ENCODE measurements at places on chromosomes 13 and 19.

DNA sequence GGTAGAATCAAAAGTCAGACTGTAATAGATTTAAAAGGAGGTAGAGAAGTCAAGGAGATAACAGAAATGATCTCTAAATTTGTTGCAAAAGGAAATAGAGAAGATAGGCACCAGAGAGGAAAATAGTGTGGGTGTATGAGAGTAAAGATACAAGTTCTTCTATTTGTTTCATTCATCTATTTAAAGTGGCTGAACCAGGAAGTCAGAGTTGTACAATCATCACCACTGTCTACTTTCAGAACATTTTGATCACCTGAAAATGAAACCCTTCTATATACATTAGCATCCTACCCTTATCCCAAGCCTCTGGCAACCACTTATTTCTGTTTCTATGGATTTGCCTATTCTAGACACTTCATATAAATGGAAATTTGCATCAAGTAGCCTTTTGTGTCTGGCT lies 36.7 kb downstream of the INTS6 start:
- no peak for DNase-seq

- no peak for DNase-seq
These were observed 203.4 kb downstream of the NDFIP2 start for GRCh38 chr13:79684371-79684770.

DNA sequence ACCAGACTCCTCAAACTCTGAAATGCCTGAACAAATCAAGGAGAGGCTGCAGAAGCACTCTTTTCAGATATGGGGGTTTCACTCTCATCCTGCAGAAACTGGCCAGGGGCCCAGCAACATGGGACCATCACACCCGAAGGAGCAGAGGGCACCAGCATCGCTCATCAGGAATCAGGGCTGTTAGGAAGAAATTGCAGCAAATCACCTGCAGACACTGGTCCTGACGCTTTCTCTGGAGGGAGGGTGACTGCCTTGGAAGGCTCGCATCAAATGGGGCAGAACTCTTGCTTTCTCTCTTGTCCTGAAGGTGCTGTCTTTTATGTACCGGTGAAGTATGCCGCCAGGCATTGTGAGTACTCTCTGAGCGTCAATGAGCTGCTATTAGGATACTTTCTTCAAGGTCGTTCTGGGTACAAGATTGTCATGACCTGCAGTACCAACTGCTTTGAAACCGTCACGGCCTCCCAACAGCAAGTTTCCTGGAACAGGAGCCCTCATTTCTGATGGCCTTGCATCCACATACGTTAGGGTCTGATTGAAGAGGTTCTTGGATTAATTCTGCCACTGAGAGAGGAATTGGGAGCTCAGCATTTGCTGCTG lies 155.7 kb upstream of the SOX1 start:
- no peak for DNase-seq

DNA sequence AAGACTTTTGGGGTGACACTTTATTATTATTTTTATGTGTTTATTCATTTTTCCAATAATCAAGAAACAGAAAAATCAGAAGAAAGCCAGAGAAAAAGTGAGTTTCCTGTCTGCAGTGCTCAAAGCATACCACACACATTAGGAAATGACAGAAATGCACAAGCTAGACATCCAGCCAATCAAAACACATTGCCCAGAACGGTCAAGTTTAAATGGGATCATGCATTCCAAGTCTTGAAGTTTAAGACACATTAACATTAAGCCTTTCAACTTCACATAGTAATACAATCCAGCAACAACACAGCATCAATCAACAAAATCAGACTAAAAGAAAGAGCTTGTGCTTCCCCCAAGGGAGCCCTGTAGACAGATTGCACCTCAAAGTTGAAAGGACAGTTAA lies 28.7 kb upstream of the MEDAG start:
- DNase-seq: no peak

GRCh38 chr13:32257649-32258048 lies 57.5 kb downstream of the ZAR1L start:
- no peak for DNase-seq

DNA sequence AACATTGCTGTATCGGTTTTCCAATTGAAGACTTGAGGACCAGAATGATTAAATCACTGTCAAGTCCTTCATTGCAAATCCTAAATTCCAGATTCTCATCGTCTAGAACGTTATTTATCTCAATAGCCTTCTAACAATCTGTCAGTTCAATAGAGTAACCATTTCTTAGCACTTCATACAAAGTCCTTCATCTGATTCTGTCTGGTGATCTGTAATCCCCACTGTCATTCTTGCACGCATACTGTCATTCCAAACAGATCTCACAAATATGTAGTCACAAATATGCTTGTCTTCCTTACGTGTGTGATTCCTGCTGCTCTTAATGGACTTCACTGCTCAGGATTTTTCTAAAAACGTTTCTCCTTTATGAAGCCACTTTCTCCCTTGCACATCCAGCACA lies 1197.5 kb downstream of the EFNB2 start:
- no peak for DNase-seq

GRCh38 chr13:65868099-65868498 lies 1362.0 kb downstream of the PCDH9 start:
- DNase-seq: no peak

DNA sequence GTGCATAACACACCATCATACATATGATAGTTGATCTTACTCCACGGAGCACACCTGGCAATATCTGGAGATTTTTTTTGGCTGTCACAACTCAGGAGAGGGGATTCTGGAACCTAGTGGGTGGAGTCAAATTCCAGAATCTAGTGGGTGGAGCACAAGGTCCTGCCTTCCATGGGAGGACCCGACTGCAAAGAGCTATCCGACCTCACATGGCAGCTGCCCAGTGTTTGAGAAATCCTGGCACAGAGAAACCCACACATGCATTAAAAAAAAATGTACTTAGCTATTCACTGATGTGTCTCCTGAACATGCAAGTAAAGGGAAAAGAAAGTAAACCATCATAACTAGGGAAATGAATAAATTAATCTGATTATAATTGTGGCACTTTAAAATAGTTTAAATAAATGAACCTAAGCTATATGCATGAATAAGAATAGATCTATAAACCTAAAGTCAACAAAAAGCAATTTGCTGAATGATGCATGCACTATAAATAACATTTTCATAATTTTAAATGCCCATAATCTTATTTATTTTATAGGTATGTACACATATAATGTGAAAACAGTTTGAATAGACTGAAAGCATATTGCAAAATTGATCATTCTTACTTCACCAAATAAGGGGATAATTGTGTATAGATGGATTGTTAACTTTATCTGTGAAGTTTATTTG lies 300.3 kb downstream of the MYO16 start:
- DNase-seq: no peak

DNA sequence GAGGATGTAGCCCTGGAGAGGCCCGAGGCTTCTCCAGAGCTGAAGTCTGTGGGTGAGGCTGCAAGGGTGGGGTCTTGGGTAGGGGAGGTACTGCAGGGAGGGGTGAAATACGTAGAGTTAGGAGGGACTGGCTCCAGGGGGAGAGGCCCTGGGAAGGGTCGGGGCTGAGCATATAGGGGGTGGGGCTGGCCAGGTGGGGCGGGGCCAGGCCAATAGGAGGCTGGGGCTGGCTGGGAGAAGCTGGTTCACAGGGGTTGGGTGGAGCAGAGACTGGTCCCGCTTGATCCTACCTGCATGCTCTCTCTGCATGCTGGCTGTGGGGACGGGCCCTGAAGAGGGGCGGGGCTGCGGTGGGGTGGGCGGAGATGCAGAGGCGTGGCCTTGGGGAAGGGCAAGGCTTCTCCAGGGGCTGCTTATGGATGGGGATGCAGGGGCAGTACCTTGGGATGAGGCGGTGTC lies 51.9 kb downstream of the CELF5 start:
- no peak for DNase-seq

DNA sequence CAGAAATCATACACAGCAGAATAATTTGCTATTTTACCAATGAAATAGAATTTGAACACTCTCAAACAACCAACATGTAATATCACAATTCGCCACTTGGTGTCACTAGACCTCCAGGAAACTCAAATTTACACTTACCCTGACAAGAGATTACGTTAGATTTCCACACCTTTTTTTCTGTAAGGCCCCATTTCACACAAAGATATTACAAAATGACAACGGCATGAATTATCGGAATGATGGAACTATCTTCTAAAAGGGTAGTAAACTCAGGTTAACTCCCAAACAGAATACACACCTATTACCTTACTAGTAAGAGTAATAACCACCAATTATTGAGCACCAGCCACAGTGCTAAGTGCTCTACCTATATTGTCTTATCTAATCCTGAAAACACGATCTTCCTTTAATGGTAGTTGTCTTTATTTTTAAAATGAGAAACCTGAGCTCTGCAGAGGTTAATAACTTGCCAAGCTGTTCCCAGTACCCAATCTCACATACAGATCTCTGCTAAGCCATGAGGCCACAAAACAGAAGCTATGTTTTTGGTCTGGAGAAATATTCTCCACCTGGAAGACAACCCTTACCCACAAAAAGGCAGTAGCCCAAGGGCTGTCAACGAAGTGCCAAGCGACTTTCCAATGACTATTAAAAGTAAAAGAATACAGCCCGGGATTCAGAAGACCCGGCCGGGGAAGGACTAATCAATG lies 152.4 kb downstream of the DCLK1 start:
- DNase-seq: no peak

GRCh38 chr13:29761160-29761559 lies 89.3 kb downstream of the UBL3 start:
- DNase-seq: no peak

DNA sequence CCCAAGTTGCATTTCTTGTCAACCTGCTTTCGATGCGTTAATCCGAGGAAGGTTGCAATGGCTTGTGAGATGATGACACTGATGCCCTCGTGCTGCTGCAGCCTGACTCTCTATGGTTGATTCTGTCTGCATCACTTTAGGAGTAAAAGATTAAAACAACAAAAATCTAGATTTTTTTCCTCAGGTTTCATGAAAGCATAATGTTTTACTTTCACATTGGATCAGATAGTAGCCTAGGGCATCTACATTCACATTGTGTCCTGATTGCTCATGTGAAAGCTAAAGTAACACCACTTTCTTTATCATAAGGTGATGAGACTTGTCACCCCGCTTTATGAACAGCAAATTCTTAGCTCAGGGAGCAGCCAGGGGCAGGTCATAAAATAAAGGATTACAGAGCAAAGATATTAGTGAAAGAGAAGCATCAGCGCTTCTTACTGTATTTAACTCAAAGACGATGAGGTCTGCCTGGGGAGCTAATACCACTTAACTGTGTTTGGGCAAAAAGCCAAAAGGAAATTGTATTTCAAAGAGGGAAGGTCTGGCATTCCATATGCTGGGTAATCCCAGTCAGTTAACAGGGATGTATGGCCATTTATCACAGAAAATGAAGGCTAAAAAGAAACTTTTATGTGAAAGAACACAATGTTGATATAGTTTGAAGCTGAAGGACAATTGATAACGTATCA lies 270.5 kb downstream of the GPC6 start:
- DNase-seq: peak; percentile 22

DNA sequence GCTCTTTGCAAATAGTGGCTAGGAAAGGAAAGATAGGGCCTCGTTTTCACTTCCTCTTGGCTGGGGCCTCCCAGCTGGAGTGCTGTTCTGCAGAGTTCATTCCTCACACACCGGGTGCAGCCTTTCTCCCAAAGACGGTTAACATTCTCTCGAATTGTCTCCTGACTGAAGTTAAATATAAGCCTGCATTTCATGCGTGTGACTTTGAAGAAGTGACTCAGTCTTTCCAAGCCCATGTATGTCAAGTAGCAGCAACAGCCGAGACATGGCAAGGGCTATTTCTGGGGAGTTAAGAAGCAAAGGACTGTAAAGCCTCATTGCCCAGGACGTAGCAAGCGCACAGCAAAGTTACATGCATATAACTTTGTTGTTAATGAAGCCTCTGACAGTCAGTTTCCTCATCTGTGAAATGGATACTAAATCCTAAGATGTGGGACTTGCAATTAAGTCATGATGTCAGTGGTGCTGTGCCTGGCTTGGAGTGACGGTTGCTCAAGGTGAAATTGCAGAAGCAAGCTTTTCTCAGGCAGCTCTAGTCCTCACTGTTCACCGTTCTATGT lies 502.4 kb downstream of the MYO16 start:
- peak; percentile 9 for DNase-seq

DNA sequence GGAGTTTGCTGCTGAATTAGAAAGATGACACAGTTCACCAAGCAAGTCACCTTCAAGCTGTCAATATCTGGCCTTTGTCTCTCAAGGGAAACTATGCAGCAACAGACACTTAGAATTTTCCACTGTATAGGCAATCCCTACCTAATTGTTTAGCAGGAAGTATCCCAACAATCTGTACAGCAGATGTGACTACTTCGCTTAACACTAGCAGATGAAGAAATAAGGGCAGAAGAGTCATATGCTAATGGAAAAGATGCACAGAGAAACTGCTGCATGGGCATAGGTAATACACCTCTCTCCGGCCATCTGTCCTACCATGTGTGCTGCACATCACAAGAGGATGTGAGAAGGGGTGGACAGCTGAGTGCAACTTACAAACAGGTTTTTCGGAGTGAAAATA lies 851.2 kb downstream of the PCDH9 start:
- no peak for DNase-seq

DNA sequence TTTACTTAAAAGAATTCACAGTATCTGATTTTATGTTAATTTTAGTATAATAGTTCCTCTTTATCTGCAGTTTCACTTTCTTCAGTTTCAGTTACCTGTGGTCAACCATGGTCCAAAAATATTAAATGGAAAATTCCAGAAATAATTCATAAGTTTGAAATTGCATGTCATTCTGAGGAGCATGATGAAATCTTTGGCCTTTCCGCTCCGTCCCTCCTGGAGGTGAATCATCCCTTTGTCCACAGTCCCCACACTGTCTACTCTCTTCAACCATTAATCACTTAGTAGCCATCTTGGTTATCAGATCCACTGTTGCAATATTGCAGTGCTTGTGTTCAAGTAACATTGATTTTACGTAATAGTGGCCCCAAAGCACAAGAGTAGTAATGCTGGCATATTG lies 26.9 kb downstream of the SLITRK6 start:
- no peak for DNase-seq

DNA sequence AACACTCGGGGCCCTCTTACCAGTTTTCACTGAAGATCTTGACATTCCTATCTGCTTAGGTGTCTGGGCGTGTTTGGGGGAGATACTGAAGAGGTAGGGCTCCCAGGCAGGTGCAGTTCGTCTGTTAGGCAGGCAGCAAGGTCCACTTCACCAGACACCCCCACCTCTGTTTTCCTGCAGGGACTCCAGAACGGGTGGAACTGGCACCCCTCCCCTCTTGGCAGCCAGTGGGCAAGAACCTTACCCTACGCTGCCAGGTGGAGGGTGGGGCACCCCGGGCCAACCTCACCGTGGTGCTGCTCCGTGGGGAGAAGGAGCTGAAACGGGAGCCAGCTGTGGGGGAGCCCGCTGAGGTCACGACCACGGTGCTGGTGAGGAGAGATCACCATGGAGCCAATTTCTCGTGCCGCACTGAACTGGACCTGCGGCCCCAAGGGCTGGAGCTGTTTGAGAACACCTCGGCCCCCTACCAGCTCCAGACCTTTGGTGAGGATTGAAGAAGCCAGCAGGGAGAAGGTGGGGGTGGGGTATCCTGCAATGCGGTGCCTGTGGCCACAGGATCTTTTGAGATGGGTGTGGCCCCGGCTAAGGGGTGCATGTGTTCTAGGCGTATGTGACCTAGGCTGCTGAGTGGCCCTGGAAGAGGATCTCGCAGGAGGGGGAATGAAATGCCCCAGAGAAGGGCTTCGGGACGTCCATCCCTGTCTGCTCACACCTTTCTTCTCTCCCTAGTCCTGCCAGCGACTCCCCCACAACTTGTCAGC lies 3.3 kb upstream of the ICAM4 start:
- no peak for DNase-seq

Measured in large intestine (tissue), 12 donors.